ENCODE measurements at places on chromosomes 4 and X.

DNA sequence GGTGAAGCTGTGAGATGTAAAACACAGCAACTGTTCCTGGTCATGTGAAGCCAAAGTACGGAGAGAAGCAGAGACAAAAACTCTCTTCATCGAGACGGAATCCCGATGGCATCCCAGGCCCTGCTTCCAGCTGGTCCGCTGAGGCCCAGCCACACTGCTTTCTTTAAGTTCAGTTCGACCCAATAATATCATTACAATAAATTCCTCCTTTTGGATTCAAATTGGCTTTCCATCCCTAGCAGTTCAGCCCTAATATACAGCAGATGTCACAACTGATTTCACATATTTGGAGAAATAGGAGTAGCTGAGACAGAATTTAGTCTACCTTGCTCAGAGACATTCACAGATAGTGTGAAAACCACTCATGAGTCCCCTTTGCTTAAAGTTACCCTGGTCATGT, 98.3 kb upstream of the SPRY1 start:
- DNase-seq = no peak

DNA sequence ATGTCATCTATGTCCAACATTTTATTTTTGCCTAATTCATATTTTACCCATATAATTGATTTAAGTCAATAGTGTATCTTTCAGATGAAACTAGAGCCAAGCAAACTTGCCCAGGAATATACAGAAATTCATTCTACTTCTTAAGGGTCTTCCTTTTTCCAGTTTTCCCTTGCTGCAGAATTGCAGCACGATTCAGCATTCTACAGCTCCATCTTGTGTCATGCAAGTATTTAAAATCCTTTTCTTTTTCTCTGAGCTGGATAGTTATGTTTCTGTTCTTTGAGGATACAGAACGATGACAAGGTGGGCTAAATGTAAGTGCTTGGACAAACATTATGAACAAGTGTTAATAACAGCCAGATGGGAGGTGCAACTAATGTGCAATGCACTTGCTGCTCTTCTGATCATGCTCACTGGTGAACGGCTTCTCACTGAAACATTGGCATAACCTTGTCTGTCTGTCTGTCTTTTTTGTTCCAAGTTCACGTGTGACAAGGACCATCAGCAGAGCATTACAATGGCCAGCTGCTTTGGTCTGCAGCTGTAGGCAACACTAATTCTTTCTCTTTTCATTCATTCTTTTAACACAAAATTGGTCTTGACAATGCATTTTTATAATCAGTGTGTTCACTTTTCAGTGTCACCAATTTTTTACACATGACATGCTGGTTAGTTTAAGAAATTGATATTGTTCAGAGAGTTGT, 1821.7 kb downstream of the ARAP2 start:
- no peak for DNase-seq

GRCh38 chr4:123783151-123783790, 386.7 kb downstream of the SPRY1 start:
- DNase-seq = no peak

- DNase-seq = no peak
These were observed 222.1 kb downstream of the CAMK2D start for GRCh38 chr4:113539408-113539807.

DNA sequence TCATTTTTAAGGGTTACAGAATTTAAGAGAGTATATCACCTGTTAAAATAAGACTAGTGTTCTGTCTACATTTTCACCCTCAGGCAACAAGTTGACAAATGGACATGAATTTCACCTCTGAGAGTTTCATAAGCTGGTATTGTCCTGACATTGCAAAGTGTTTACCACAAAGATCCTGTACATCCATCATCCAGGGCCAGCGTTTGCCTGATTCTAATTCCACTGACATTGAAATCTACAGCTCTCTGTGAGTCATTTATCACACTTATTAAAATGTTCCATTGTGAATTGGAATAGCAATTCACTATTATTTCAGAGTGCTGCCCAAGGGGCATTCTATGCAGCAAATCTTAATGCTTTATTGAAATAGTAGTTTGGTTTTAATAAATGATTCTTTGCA, 1499.4 kb upstream of the PCDH7 start:
- DNase-seq = no peak
